Breast epithelium (tissue), 4 donors: ENCODE measurements at places on chromosomes 11 and 22. TPM values are rescaled to one million over a fixed set of nuclear protein-coding genes. Genes with fewer than 3 reads are reported as not detected.

DNA sequence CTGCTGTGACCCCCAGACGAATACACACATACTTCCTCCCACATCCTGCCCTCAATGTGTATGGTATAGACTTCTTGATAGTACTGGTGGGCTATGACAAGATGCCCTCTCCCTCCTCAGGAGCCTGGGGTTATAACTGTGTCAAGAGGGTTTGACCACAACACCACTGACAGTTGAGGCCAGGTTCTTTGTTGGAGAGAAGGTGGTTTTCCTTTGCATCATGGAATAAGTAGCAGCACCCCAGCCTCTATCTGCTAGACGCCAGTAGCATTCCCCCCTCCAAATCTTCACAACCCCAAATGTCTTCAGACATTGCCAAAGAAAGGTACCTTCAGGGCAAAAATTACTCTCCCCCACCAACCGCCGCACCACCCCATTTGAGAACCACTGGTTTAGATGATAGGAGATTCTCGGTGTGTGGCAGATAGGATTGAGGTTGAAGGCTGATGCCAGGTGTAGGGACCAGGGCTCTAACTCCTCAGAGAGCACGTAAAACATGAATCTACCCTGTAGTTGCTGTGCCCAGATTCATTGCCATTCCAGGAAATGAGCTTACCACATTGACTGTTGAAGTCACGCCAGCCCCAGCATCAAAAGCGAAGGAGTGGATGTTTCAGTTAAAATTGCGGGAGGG is 5.5 kb upstream of the MYO18B start:
- no peak overlapping the region for H3K27ac ChIP-seq
- no peaks in the 10 kb centered on the region for H3K36me3 ChIP-seq
- H3K4me3 ChIP-seq: no peak overlapping the region
- no peak for DNase-seq
- H3K27me3 ChIP-seq: peaks cover 4% of the 10 kb centered on the region
- H3K4me1 ChIP-seq: no peaks in the 10 kb centered on the region

NFAM1 gene
- total RNA-seq: 4.3 TPM

MMP13 gene
- total RNA-seq: not detected

DNA sequence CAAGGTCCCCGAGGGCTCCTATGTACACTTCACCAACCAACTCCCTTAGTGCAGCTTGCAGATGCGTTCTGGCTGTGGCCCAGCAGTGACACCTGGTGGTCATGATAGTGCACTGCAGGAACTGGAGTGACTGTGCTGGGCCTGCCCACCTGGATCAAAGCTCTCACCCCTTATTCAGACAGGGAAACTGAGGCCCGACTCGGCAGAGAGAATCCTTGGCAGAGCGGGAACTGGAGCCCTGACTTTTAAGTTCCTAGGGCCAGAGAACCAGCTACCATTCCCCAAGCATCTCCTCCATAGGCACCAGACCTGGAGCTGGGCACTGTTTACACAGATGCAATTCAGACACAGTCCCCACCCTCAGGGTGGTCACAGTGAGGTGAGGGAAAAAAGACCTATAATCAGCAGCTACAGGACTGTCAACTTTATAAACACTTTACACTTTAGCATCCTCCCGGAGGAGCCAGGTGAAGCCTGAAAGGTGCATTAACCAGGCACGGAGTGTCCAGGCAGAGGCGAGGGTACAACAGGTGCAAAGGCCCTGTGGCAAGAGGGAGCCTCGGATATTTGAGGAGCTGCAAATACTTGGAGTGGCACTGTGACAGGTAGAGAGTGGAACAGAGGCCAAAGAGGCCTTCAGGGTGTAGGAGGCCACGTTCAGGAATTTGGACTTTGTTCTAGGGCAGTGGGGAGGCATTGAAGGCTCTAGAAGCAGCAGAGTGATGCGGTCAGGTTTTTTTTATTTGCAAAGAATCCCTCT is 22.0 kb downstream of the RHBDD3 start:
- H3K4me1 ChIP-seq: no peaks in the 10 kb centered on the region
- no peak overlapping the region for H3K4me3 ChIP-seq
- H3K36me3 ChIP-seq: no peaks in the 10 kb centered on the region
- H3K27me3 ChIP-seq: no peaks in the 10 kb centered on the region
- peak; percentile 51 for DNase-seq

GRCh38 chr22:30694171-30694639 is 469 bp upstream of the OSBP2 start:
- no peaks in the 10 kb centered on the region for H3K27me3 ChIP-seq
- no peaks in the 10 kb centered on the region for H3K4me1 ChIP-seq
- peak overlapping the region; percentile 81 for H3K4me3 ChIP-seq
- no peaks in the 10 kb centered on the region for H3K36me3 ChIP-seq
- peak; percentile 60 for DNase-seq

- H3K4me1 ChIP-seq: no peaks in the 10 kb centered on the region
- H3K27me3 ChIP-seq: no peaks in the 10 kb centered on the region
- no peak overlapping the region for H3K27ac ChIP-seq
- DNase-seq: no peak
- H3K36me3 ChIP-seq: no peaks in the 10 kb centered on the region
- H3K4me3 ChIP-seq: no peak overlapping the region
Observed at GRCh38 chr22:41777749-41778425, 22.6 kb upstream of the CCDC134 start.

TSPO gene
- total RNA-seq: 468 TPM

DNA sequence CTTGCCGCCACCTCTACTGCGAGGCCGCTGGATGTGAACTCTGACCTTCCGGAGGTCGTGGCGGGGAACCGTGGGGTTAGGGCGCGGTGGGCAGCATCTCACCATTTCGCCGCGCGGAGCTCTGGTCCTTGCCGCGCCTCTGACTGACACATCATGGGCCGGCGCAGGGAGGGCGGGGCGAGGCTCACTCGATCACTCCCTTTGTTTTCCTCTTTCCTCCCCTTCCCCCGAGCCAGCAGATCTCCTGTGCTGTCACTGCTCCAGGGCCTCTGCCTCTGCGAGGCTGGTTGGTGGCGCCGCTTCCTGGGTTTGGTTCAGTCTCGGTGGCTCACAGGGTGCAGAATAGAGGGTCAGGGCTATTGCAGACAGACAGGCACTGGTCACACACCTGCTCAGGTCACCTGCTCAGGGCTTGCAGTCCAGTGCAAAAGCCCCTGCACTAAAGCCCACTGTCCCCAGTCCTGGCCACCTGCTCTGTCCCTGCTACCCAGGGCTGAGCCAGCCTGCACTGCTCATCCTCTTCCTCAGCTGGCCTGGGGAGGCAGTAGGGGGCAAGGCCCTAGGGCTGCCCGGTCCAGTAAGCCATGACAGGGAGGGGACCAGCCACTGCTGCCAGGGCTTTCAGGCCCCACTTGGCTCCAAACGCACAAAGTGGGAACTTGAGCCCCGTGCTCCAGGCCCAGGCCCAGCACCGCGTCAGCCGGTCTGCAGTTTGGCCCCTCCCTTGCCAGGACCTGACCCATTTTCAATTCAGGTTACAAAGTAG is 36.2 kb downstream of the PISD start:
- H3K36me3 ChIP-seq: no peaks in the 10 kb centered on the region
- peak overlapping the region; percentile 94 for H3K27ac ChIP-seq
- no peaks in the 10 kb centered on the region for H3K27me3 ChIP-seq
- peak overlapping the region; percentile 28 for H3K4me3 ChIP-seq
- peak; percentile 66 for DNase-seq

GRCh38 chr22:37575490-37576003 is 4.3 kb downstream of the LGALS2 start:
- no peak overlapping the region for H3K4me3 ChIP-seq
- H3K4me1 ChIP-seq: no peaks in the 10 kb centered on the region
- H3K36me3 ChIP-seq: no peaks in the 10 kb centered on the region
- no peak for DNase-seq
- no peak overlapping the region for H3K27ac ChIP-seq

DNA sequence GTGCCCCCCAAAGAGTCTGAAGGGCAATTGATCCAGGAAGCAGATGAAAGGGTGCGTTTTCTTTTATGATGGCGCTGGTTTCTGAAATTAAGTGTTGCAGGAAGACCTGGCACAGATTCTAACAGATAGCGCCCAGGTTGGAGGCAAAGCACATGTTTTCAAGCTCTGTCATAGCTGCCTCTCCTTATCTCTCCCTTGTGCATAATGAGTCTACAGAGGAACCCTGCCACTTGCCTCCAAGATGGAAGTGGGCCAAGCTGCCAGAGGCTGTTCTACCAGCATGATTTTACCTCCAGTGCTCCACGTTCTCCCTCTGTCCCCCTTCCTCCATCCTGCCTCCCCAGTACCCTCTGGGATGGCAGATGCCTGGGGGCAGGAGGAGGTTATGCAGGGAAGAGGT is 30.0 kb upstream of the TLCD5 start:
- no peaks in the 10 kb centered on the region for H3K4me1 ChIP-seq
- no peaks in the 10 kb centered on the region for H3K27me3 ChIP-seq
- no peak overlapping the region for H3K27ac ChIP-seq
- no peaks in the 10 kb centered on the region for H3K36me3 ChIP-seq
- no peak overlapping the region for H3K4me3 ChIP-seq

- no peaks in the 10 kb centered on the region for H3K36me3 ChIP-seq
- H3K4me1 ChIP-seq: no peaks in the 10 kb centered on the region
- H3K27ac ChIP-seq: no peak overlapping the region
Observed at GRCh38 chr22:28299753-28300152, 379.9 kb downstream of the TTC28 start.

VSIG10L2 gene
- total RNA-seq: 3.6 TPM

GRCh38 chr11:111324277-111324720 is 26.0 kb downstream of the POU2AF3 start:
- no peak for DNase-seq
- peaks cover 6% of the 10 kb centered on the region for H3K4me1 ChIP-seq
- no peak overlapping the region for H3K4me3 ChIP-seq

SGSM1 gene
- 2.9 TPM for total RNA-seq

GRCh38 chr11:77187111-77187750 is 59.2 kb downstream of the MYO7A start:
- H3K36me3 ChIP-seq: no peaks in the 10 kb centered on the region
- H3K4me3 ChIP-seq: no peak overlapping the region
- no peak overlapping the region for H3K27ac ChIP-seq
- DNase-seq: no peak
- no peaks in the 10 kb centered on the region for H3K4me1 ChIP-seq

SLC22A12 gene
- not detected for total RNA-seq
